ENCODE measurements at places on chromosomes 2 and 18.

DNA sequence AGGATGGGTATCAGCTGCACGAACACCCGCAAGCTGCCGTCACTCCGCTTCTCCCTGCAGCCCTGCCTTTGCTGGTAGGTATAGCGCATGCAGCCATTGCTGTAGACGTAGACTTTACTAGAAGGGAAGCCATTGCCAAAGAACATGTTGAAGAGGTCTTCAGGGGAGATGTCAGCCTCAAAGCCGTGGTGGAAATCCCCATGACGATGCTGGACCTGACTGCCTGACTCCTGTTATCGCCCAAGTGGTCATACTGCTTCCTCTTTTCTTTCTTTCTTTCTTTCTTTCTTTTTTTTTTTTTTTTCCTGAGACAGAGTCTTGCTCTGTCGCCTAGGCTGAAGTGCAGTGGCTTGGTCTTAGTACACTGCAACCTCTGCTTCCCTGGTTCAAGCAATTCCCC lies 68.7 kb upstream of the SPRED2 start:
- DNase-seq, result no peak

DNA sequence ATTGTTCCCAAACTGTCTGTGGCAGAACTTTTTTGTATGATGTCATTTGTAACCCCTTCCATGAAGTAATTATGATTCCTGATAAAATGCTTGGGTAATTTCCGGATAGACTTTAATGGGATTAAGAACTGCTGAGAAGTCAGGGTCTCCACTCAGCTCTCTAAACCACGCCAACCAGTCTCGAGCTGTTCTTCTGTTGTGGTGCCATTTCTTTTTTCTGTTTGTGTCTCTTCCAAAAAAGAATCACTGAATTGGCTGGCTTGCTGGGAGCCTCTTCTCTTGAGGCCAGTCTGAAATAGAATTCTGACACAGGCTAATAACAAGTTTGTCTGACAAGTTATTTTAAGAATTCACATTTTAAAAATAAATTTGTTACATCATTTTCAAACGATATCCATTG lies 198.9 kb downstream of the BCL2 start:
- no peak for DNase-seq

DNA sequence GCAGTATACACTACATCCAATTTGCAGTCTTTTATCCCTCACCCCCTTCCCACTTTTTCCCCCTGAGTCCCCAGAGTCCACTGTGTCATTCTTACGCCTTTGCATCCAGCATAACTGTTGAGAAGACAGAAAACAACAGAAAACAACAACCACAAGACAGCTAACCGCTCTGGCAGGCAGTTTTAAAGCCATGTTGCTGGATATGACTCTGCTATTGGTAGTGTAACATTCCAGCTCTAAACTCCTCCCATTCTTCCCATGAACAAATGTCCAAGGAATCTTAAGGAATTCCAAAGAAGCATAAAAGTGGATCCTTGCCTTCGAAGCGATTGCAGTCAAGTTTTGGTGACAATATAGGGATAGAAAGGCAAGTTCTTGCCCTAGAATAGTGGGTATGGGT lies 599.1 kb downstream of the NYAP2 start:
- DNase-seq, result no peak

DNA sequence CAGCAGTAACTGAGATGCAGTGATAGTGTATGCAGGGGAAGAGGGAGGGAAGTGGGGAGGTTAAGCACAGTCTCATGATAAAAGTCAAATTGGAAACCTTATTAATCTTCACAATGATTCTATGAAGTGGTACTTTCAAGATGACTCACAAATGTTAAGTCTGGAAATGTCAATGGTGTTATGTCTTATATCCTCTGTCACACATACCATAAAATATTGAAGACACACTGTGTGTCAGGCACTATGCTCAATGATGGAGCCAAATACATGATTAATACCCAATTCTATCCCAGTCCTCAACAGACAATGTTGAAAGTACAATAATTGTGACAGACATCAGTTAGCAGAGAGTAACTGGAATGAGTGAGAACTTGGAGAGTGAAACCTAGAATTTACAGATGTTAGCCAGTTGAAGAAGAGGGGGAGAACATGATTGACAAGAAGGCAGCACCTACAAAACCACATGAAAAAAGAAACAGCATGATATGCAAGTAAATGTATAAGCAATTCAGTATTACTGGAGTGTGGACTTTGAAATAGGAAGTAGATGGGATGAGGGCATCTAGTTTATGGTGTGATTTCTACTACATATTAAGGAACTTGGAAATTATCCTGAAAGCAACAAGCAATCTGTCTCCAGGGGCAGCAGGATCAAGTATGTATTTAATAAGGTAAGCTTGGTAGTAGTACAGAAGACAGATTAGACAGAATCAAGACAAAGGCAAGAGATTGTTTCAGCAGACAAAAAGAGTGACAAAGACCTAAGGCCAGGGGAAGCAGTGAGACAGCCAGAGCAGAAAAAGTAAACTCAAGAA lies 107.6 kb downstream of the STRN start:
- DNase-seq, result no peak

DNA sequence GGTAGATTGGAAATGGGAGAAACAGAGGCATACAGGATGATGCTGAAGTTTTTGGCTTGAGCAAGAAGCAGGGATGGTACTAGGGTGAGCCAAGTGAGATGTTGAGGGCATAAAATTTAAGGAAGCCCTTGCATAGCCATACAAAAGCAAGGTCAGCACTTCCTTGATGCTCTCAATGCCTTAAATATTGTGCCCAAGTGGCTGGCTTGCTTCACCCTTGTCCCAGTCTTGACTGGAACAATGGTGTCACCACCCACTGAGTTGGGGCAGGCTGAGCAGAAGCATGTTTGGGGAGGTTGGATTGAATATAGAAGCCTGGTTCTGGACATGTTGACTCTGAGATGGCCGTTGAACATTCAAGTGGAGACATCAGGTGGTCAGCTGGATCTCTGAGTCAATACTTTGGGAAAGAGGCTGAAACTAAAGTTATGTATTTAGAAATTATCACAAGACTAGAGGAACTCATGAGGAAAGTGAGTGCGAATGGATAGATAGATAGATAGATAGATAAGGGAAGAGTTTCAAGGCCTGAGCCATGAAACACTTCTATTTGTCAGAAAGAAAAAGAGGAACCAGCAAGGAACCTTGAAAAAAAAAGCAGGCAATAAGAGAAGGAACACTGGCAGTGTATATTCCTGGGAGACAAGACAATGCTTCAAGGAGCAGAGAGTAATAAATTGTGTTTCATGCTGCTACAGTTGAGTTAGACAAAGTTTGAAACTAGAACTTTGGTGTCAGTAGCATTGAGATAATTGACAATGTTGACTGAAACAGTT lies 43.0 kb upstream of the HNMT start:
- no peak for DNase-seq

GRCh38 chr2:138677221-138677620 lies 103.0 kb downstream of the NXPH2 start:
- no peak for DNase-seq

- DNase-seq, result no peak
Measured at GRCh38 chr2:9219027-9219445, 12.4 kb downstream of the ASAP2 start.
